ENCODE measurements at places on chromosomes 16 and 17. TPM values are rescaled to one million over a fixed set of nuclear protein-coding genes. Genes with fewer than 3 reads are reported as not detected.

- no peaks in the 10 kb centered on the region for H3K4me1 ChIP-seq
- H3K27me3 ChIP-seq = no peaks in the 10 kb centered on the region
- no peak overlapping the region for H3K4me3 ChIP-seq
- no peak for DNase-seq
- no peaks in the 10 kb centered on the region for H3K36me3 ChIP-seq
These were observed 6.7 kb downstream of the HS3ST3A1 start for GRCh38 chr17:13594762-13595598.

IRX3 gene
- 16.5 TPM for total RNA-seq

DNA sequence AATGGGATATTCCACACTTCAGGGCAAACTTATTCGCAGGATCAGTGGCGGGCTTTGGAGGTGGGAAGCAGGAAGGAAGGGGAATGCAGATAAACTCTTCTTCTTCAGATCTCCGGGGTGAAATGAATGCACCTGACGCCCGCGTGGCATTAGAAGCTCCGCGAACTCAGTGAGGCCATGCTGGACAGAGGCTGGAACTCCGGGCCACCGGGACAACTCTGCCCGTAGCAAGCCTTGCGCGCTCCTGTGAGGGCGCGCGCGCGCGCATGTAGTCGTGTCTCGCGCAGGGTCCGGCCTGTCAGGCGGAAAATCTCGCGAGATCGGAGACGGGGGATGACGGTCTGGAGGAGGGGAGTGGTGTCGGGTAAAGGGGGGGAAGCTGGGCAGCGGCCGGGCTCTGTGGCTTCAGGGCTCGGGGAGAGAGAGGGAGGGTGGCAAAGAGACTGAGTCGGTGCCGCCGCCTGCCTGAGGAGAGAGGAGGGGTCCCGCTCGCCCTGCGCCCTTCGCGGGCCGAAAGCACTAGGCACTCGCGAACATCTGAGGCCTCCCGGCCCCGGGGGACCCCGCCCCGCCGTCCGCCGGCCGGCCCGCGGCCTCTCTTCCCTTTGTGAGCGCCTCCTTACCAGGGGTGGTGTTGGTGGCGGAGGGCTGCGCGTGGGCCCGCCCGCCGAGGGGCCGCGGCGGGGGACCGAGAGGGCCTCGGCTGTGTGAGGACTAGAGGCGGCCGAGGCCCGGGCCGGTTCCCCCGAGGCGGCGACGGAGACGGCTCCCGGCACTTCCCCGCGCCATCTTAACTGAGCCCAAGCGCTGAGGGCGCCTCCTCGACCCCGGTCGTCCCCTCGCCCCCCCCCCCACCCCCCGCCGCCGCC is at the start of gene TAOK1:
TSS of gene TAOK1 (plus strand) at position 382 of the 869 bp plus-strand sequence. CDS start 61,186 bp downstream, outside the sequence.
- H3K4me1 ChIP-seq = peaks cover 41% of the 10 kb centered on the region
- H3K4me3 ChIP-seq = peak within 1 kb of the TSS; percentile 59
- no peaks in the 10 kb centered on the region for H3K27me3 ChIP-seq
- H3K27ac ChIP-seq = peak within 1 kb of the TSS; percentile 97
- DNase-seq = peak; percentile 98
- H3K36me3 ChIP-seq = no peaks in the 10 kb centered on the region

GRCh38 chr16:81599034-81599744 is 154.6 kb downstream of the CMIP start:
- H3K4me3 ChIP-seq = no peak overlapping the region
- H3K27me3 ChIP-seq = no peaks in the 10 kb centered on the region
- H3K36me3 ChIP-seq = no peaks in the 10 kb centered on the region
- no peak for DNase-seq

- no peaks in the 10 kb centered on the region for H3K27me3 ChIP-seq
- H3K4me3 ChIP-seq = no peak overlapping the region
- no peak for DNase-seq
- no peaks in the 10 kb centered on the region for H3K36me3 ChIP-seq
- peak overlapping the region; percentile 81 for H3K27ac ChIP-seq
- peaks cover 58% of the 10 kb centered on the region for H3K4me1 ChIP-seq
These were observed 81.7 kb downstream of the ZDHHC7 start for GRCh38 chr16:84929421-84930297.

NPIPA8 gene
- not detected for total RNA-seq

MYL11 gene
- not detected for total RNA-seq

GRCh38 chr17:43171586-43172487 is 823 bp downstream of the NBR1 start:
- H3K4me3 ChIP-seq = peak overlapping the region; percentile 48
- H3K36me3 ChIP-seq = peaks cover 9% of the 10 kb centered on the region
- DNase-seq = no peak
- H3K4me1 ChIP-seq = peaks cover 70% of the 10 kb centered on the region
- H3K27me3 ChIP-seq = no peaks in the 10 kb centered on the region

GRCh38 chr16:57255686-57256415 is 10.8 kb downstream of the ARL2BP start:
- no peak for DNase-seq
- peaks cover 42% of the 10 kb centered on the region for H3K36me3 ChIP-seq

CCL17 gene
- total RNA-seq = not detected

- no peaks in the 10 kb centered on the region for H3K36me3 ChIP-seq
- no peak overlapping the region for H3K4me3 ChIP-seq
- H3K4me1 ChIP-seq = no peaks in the 10 kb centered on the region
These were observed 166.4 kb downstream of the SALL1 start for GRCh38 chr16:50984688-50985087.

DNA sequence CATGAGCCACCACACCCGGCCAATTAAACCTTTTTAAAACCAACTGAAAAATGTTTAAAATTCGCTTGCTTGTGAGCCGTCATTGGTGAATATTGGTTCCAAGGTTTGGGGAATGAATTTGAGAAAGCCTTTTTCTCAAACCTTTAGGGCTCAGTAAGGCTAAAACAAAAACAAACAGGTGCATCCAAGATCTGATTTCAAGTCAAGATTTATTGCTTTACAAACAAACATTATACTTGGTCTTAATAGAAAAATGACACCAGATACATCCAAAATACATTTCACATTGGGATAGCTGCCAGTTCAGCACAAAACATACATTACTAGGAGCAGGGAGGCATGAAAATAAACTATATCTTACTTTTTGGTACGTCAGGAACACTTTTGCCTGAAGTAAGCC is 5.4 kb downstream of the C17orf58 start:
- no peak overlapping the region for H3K4me3 ChIP-seq
- no peaks in the 10 kb centered on the region for H3K27me3 ChIP-seq
- H3K36me3 ChIP-seq = no peaks in the 10 kb centered on the region
- H3K27ac ChIP-seq = no peak overlapping the region
- peaks cover 32% of the 10 kb centered on the region for H3K4me1 ChIP-seq

GALR2 gene
- not detected for total RNA-seq

PLD6 gene
- 0.74 TPM for total RNA-seq

- no peaks in the 10 kb centered on the region for H3K4me1 ChIP-seq
- DNase-seq = no peak
- H3K4me3 ChIP-seq = no peak overlapping the region
- H3K36me3 ChIP-seq = no peaks in the 10 kb centered on the region
- H3K27me3 ChIP-seq = no peaks in the 10 kb centered on the region
These were observed 299.5 kb downstream of the MAF start for GRCh38 chr16:79301051-79301450.

TMEM238L gene
- 1.2 TPM for total RNA-seq

- peaks cover 75% of the 10 kb centered on the region for H3K4me1 ChIP-seq
- H3K27ac ChIP-seq = peak overlapping the region; percentile 91
- no peak overlapping the region for H3K4me3 ChIP-seq
- H3K36me3 ChIP-seq = no peaks in the 10 kb centered on the region
These were observed 17.5 kb downstream of the B9D1 start for GRCh38 chr17:19345067-19345460.

DNA sequence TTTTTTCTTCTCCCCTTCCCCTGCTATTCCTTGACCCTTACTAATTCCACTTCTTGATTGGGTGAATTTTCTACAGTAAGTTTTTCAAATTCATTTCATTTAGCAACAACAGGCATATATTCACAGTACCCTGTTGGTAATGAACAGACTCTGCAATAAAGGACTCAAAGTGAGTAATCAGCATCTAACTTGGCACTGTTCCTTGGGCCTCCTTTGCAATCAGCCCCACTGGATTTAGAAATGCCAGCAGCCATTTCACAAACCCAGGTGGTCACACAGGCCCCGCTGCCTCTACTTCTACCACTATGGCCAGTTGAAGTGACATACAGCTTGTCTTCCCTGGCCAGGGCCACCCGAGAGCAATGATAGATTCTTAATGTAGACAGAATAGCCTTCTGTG is 113.8 kb downstream of the CYB561 start:
- H3K4me3 ChIP-seq = no peak overlapping the region
- no peaks in the 10 kb centered on the region for H3K4me1 ChIP-seq
- H3K36me3 ChIP-seq = no peaks in the 10 kb centered on the region
- H3K27ac ChIP-seq = no peak overlapping the region

GRCh38 chr17:21535686-21536375 is 156.5 kb upstream of the KCNJ18 start:
- H3K27me3 ChIP-seq = no peaks in the 10 kb centered on the region
- DNase-seq = no peak
- no peak overlapping the region for H3K27ac ChIP-seq
- H3K36me3 ChIP-seq = no peaks in the 10 kb centered on the region
- H3K4me3 ChIP-seq = no peak overlapping the region
- H3K4me1 ChIP-seq = no peaks in the 10 kb centered on the region

DNA sequence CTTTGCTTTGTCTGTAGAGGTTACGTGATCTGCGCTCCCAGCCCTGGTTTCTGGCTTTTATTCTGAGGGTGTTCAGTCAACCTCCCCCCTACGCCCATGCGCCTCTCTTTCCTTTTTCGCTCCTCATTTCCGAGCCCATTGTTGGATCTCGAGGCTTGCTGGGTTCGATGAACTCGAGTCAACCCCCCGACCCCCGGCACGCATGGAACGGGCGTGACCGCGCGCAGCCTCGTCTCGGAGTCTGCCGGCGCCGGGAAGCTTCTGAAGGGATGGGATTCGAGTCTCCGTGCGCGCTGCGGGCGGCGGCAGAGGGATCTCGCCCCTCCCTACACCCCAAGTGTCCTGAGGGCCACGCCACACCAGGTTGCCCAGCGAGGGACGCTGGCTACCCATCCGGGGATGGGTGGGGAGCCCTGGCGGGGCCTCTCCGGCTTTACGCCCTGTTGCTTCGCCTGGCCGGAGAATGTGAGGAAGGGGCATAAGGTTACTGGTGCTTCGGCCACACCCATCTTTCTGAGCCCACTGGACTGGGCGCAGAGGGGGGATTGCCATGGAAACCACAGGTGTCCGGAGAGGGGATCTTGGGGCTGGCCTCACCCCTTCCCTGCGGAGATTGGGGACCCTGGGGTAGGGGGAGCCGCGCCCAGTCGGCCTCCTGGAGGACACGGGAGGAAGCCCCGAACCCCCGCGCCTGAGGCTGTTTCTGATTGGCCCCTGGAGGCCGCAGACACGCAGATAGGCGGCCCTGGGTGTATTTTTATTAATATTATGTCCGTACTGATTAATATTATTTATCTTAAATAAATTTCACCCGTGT is 1.8 kb downstream of the MAPT start:
- H3K27me3 ChIP-seq = no peaks in the 10 kb centered on the region
- H3K4me3 ChIP-seq = peak overlapping the region; percentile 87
- peaks cover 31% of the 10 kb centered on the region for H3K4me1 ChIP-seq
- no peaks in the 10 kb centered on the region for H3K36me3 ChIP-seq

GRCh38 chr16:21267298-21267697 is 10.8 kb downstream of the CRYM start:
- peaks cover 18% of the 10 kb centered on the region for H3K4me1 ChIP-seq
- no peak overlapping the region for H3K27ac ChIP-seq
- no peaks in the 10 kb centered on the region for H3K36me3 ChIP-seq
- H3K27me3 ChIP-seq = no peaks in the 10 kb centered on the region
- DNase-seq = peak; percentile 43

GRCh38 chr16:31869511-31870201 is 4.0 kb upstream of the ZNF267 start:
- peak overlapping the region; percentile 49 for H3K27ac ChIP-seq
- H3K27me3 ChIP-seq = no peaks in the 10 kb centered on the region
- DNase-seq = no peak
- H3K36me3 ChIP-seq = no peaks in the 10 kb centered on the region
- H3K4me1 ChIP-seq = peaks cover 10% of the 10 kb centered on the region

KIF2B gene
- total RNA-seq = not detected

DNA sequence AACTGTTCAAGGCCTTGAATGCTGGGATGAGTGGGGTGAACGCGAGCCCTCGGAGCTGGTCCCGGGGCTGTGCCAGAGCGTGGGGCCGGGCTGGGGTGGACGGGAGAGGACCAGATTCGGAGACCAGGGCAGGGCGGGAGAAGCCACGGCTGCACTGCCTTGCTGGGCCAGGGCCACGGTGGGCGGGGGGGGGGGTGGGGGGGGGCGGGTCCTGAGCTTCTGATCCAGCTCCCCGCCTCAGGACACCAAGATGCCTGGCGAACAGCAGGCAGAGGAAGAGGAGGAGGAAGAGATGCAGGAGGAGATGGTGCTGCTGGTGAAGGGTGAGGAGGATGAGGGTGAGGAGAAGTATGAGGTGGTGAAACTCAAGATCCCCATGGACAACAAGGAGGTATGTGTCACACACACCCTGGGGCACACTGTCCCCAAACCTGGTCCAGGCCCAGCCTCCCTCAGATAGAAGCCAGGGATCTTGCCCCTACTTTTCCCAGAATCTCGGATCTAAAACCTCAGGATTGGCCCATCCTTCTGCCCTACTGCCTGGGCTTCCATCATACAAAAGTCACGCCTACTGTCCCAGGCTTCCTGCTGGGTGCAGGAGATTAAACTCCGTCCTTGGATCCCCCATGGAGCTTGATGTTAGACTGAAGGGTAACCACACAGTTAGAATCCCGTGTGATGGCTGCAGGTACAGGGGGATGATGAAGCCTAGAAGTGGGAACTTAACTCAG is 563 bp downstream of the ZNF771 start:
- H3K36me3 ChIP-seq = peaks cover 5% of the 10 kb centered on the region
- H3K4me3 ChIP-seq = peak overlapping the region; percentile 74
- peaks cover 28% of the 10 kb centered on the region for H3K4me1 ChIP-seq
- no peaks in the 10 kb centered on the region for H3K27me3 ChIP-seq

- no peak for DNase-seq
- H3K27me3 ChIP-seq = no peaks in the 10 kb centered on the region
- H3K27ac ChIP-seq = no peak overlapping the region
- no peak overlapping the region for H3K4me3 ChIP-seq
These were observed 14.3 kb downstream of the GDPD1 start for GRCh38 chr17:59234631-59235030.

DNA sequence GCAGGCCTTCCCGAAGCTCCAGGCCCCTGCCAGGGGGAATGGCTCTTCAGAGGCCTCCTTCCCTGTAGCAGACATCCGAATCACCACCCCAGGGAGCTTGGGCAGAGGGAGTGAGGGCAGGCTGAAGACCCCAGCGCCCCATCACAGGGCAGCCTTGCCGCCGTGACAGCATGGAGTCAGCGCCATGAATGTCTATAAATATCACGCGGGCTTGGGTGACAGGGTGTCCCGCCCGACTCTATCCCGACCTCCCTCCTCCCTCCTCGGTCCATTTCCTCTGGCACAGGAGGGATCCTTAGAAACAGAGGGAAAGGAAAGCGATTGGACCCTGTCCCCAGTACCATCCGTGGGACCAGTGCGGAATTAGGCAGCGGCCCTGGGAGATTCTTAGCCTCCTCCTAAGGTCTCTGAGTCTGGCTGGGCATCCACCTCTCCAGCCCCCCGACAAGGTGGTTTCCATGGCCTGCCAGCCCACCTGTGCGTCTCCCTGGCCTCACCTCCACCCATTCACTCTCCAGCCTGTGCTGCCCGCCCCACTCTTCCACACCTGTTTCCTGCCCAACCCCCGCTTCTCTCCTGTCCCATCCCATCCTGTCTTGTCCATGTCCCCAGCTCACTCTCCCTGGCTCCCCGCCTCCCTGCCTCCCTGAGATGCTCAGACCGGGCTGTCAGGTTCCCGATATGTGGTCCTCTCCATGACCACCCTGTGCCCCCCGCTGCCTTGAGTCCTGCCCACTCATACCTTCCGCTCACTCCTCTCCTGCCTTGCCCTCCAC is 5.1 kb downstream of the ATP2A1 start:
- no peaks in the 10 kb centered on the region for H3K27me3 ChIP-seq
- DNase-seq = no peak
- H3K4me3 ChIP-seq = no peak overlapping the region
- no peak overlapping the region for H3K27ac ChIP-seq

CCL2 gene
- 15.2 TPM for total RNA-seq
